Activated effector memory CD4-positive, alpha-beta T cell treated with anti-CD3 and anti-CD28 coated beads, Interleukin-2, amount 50 U/mL, for 16 hours (primary cell): ENCODE measurements at places on chromosomes 7 and 10.

DNA sequence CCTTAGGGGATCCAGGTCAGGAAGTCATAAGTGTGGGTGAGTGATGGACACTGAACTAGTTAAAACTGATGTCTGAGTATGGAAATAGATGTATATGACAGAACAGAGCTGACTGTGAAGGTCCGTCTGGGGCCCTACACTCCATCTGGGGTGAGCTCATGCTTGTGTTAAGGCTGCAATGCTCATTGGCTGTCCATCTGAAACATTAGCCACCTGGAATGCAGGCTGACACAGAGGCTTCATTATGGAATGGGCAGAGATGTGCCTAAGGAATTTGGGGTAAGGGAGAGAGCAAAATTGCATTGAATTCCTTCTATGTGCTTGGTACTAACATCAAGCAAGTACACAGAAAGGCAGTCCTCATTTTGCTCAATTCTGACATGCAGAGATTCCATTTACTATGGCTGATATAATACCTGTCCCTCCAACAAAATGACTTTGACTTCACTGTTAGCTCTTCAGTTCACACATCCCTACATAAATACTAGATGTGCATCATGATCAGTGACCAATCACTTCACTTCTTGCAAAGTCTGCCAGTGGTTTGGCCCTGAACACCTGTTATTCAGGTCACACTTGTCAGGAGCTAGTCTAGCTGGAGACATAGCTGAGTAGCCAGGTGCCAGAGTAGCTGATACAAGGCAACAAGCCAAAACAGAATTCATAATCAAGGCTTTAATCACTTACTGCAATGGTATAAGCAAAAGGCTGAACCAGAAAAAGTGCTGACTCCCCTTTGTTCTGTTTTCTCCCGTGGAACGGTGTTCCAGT, 128.9 kb upstream of the VWC2 start:
- no peak for DNase-seq

DNA sequence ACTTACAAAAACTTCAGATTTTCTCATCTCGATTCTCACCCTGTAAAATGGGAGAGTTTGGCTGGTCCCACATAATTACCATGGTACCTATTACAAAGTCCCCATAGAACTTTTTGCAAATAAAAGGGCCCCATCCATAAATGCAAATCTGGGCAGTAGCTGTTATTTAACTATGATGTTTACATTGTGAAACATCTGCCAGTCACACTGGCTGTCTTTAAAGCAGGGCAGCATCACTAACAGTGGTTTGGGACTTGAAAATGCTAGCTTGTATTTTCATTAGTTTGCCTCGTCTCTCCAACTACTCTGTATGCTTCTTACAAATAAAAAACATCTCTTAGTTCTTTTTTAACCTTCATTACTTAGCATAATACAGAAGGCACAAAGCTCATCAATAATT, 240.7 kb downstream of the FZD1 start:
- DNase-seq = no peak

- DNase-seq = no peak
Observed at GRCh38 chr10:1203216-1203615, 147.0 kb downstream of the WDR37 start.

GRCh38 chr10:79452174-79452611, 6.8 kb upstream of the ZCCHC24 start:
- DNase-seq = no peak

DNA sequence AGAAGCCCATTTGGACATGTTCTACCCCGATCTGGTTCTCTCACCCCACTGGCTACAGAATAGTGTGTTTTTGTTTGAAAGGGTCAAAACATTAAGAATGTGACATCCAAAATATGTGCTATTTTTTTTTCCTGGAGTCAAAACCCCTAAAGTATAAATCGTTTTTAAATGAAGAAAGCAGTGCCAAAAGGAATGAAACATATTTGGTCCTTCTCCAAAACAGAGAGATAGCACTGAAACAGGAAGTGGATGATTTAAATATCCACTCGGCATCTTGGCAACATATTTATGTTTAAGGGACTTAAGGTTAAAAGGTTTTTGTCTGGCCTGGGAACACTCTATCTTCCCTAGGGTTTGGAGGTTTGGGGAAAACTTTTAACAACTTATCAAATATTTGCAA, 32.3 kb downstream of the CALD1 start:
- no peak for DNase-seq

- DNase-seq = peak; percentile 58
Observed at GRCh38 chr10:6037422-6037821, 24.7 kb downstream of the IL2RA start.

- no peak for DNase-seq
Observed at GRCh38 chr10:127015373-127015772, 110.1 kb downstream of the DOCK1 start.

DNA sequence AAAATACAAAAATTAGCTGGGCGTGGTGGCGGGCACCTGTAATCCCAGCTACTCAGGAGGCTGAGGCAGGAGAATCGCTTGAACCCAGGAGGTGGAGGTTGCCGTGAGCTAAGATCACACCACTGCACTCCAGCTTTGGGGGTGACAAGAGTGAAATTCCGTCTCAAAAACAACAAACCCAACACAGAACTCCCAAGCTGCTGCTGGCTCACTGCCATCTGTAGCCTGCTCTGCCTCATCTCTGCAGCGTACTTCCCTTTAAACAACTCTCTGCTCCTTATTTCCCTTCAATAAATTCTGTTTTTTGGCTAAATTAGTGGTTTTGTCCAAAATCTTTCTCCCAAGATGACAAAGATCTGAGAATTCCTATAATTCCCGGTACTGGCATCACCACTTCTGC, 189.2 kb upstream of the GALNT17 start:
- DNase-seq = no peak

DNA sequence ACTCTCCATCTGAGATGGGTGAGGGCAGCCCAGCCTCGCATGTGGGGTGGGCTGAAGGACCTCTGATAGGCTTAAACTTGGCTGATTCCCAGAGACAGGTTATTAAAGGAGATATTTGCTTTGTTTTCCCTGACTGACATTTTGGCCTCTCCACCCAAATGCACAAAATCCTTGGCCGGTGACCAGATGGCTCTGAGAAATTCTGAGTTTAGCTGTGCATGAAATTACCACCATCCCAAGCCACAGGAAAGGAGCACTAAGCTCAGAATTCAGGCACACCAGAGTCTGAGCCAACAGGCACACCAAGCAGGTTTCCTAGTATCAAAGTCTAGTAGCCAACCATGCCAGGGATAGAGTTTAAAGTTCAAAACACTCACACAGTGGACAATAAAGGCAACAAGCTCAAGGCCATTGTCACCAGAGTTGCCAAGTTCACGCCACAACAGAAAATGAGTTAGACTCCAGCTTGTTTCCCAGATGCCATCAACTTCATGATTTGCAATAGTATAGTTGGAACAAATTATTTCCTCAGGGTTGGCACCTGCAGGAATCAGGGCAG, 387.6 kb downstream of the KCNMA1 start:
- no peak for DNase-seq

DNA sequence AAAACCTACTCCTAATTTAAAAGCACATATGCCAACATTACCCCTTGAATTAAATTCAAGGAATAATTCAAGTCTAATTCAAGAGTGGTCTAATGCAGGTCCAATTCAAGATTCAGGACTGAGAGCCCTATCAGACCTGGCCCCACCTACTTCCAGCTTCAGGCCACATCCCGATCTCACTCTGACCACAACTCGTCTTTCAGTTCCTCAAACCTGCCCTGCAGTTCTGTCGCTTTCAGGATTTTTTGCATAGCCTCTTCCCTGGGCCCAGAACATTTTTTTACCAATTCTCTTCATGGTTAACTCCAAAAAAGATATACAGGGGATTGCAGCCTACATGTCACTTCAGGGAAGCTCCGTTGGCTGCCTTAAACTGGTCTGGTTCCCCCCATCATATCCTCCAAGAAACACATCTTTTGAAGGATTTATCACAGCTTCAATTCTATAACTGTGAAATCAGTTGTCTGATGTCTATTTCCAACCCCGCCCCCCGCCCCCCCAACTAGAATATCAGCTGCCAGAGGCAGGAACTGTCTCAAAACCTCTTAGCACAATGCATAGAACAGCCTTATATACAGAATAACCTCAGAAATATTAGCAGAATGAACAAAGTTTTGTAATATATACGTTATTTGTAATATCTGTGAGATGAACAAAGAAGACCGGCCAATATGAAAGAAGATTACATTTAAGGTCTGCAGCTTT, 20.8 kb downstream of the CCDC6 start:
- no peak for DNase-seq

DNA sequence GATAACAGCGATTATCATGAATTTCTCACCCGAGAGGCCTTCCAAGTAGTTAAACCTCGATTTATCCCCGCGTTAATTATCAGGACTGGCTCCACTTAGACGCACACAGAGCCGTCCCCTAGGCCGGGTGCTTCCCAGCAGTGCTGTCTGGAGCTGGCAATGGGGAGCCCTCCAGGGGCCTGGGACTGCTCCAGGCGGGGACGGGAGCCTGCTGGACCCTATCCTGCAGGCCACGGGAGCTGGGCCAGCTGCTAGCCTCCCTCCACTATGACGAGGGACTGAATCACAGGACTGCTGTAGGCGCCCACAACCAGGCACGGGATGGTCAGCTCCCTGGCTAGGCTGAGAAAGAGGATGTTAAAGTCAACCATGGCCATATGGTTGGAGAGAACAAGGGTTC, 229.1 kb downstream of the ELFN1 start:
- DNase-seq = no peak

DNA sequence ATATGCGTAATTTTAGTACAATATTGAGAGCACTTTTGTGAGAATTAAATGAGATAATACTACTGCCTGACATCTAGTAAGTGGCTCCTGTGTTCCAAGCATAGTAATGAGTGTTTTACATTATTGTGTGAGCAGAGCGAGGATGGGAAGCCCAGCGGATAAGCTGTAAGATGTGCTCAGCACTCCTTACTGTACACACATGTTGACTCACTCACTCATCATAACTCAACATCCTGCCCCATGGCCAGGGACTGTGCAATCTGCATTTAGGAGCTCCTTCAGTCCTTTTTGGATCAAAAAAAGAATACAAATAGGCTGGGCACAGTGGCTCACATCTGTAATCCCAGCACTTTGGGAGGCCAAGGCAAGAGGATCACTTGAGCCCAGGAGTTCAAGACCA, 72.9 kb upstream of the NEBL start:
- no peak for DNase-seq
